ENCODE measurements at places on chromosomes 13 and 19. TPM values are rescaled to one million over a fixed set of nuclear protein-coding genes. Genes with fewer than 3 reads are reported as not detected.

DNA sequence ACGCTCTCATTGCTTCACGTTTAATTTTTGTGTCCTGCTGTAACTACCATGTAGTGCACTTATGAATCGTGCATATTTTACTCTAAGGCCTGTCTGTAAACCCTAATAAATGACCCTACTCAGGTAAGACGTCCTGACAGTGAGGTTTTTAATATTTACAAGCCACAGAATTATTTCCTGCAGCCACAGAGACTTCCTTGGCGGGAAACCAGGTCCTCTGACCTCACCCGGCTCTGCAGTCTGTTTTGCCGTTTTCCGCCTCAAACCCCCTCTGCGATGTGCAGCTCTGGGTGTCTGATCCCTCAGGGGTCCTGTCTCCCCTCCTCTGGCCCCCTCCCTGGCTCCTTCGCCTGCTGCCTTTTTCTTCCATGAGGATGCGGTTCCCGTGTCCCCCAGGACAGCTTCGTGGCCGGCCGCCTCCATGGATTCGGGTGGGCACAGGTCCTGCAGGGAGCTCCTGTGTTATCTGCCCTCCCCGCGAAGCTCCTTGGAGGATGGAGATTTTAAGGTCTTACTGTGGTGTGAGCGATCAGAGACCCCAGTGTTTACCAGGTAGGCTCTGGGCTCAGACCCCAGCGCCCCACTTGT, 66.3 kb downstream of the MCF2L start:
- DNase-seq: no peak

Gene ETFB
- total RNA-seq: 81.9 TPM

- no peak for DNase-seq
Observed at GRCh38 chr13:45385907-45386553, 32.1 kb downstream of the SLC25A30 start.

DNA sequence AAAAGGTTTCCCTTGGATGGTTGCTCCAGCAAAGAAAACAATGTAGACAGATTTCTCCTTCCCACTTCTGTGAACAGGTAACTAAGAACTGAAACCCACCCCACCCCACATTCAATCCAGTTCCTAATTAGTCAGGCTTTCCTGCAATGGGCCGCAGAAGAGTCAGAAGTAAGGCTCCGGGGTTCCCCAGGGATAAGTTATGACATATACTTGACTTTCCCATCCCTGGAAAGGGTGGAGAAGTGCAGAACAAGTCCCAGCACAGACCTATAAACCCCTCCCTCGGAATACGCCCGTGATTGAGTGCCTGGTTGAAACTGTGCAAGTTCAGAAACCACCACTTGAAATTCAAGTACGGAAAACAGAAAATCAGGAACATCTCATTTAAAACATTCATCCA, 24.9 kb downstream of the RCBTB2 start:
- DNase-seq: no peak

DNA sequence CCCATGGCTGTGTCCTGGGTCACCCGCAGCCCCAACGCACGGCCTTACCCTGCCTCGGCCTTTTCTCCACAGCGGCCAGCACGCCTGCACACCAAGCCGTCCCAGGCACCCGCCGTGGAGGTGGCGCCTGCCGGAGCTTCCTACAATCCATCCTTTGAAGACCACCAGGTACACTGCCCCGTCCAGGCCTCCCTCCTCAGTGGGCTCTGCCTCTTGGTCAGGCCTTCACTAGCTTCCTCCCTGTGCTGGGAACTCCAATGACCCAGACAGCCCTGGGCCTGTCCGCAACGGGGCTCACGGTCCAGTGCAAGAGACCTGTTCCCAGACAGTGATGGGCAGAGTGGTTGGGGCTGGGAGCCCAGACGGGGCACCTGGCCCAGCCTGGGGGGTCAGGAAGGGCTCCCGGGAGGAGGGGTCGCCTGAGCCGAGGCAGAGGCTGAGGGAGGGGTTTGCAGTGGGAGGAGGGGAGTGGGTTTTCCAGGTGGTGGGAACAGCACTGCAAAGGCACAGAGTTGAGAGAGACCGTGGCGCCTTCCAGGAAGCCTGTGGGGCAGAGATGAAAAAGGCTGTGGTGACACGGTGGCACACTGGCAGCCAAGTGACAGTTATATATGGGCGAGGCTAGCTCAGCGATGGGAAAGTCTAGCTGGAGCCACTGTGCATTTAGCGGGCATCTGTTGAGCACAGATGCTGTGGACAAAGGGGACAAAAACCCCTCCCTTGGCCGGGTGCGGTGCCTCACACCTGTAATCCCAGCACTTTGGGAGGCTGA, 7.3 kb downstream of the NOP53 start:
- no peak for DNase-seq

GRCh38 chr13:65293530-65294198, 1936.5 kb downstream of the PCDH9 start:
- no peak for DNase-seq

- DNase-seq: no peak
Observed at GRCh38 chr13:75489502-75490263, 7.7 kb upstream of the TBC1D4 start.

Gene NRTN
- 5.4 TPM for total RNA-seq

All from type B pancreatic cell (in vitro differentiated cells).